Fibroblast of lung (primary cell): ENCODE measurements at places on chromosomes 7 and 10. TPM values are rescaled to one million over a fixed set of nuclear protein-coding genes. Genes with fewer than 3 reads are reported as not detected.
A peak's percentile ranks its signal among the peaks of the same experiment; 100 is the strongest.

DNA sequence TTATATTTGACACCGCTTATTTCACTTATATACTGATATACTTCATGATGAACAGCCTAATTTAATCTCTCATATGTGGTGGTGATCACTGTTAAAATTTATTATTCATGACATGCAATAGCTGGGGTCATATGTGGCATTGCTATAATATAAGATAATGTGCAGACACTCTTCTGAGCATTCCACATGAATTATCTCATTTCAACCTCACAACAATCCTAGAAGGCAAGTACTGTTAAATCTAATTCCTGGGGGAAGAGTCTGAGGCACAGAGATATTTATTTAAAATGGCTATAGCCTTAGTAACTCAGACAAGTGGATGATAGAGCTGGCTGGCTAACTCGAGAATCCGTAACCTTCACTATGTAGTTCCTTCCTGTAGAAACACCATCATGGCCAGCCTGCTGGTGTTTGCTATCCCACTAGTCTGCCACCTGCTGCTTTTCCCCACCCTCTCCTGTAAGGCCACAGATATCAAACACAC lies 46.6 kb upstream of the A1CF start:
- no peak for DNase-seq

NUTM2B gene
- total RNA-seq, result 0.33 and 0.51 TPM in 2 replicates

ACSM6 gene
- not detected in 2 replicates for total RNA-seq

TMEM176B gene
- 26.8 and 95.3 TPM in 2 replicates for total RNA-seq

DNA sequence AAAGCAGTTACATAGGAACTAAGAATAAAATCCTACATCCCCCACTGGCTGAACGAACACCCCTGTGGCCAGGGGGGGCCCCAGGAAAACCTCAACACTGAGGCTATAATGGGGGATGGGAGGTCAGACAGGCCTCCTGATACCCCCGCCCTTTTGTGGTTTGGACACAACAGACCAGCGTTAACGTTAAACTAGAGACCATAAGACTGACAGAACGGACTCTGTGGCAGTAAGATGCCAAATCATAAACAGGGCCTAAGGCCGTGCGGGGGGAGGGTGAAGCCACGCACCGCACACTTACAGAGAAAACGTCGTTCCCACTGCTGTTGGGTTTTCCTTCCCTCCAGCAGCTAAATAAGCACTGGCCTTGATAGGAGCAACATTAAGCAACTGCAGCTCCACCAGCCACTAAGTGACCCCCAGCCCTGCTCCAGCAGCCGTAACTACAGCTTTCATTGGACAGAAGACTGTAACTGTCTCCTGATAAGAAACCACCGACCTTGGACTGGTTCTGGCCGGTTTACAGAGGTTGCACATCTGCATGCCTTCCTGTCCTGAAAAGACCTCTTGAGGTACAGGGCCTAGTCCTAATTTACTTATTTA lies 3.4 kb upstream of the PPP2R2D start:
- DNase-seq, result no peak

CALHM2 gene
- 31.6 and 35.8 TPM in 2 replicates for total RNA-seq

SYT15B gene
- total RNA-seq, result not detected in 2 replicates

GRCh38 chr10:128147669-128148068 lies 21.4 kb upstream of the MKI67 start:
- DNase-seq, result peak; percentile 70

- DNase-seq, result no peak
Observed at GRCh38 chr10:30705625-30706149, 76.1 kb upstream of the LYZL2 start.

ING3 gene
- total RNA-seq, result 13.1 and 17.5 TPM in 2 replicates

ANXA11 gene
- total RNA-seq, result 83.7 and 124 TPM in 2 replicates

GRCh38 chr7:115754226-115754625 lies 276.3 kb downstream of the TFEC start:
- DNase-seq, result no peak

GIMAP1 gene
- under 0.01 TPM in 2 replicates for total RNA-seq

UNCX gene
- not detected in 2 replicates for total RNA-seq

GRCh38 chr10:49628599-49628998 lies 14.8 kb downstream of the CHAT start:
- DNase-seq, result no peak

DNA sequence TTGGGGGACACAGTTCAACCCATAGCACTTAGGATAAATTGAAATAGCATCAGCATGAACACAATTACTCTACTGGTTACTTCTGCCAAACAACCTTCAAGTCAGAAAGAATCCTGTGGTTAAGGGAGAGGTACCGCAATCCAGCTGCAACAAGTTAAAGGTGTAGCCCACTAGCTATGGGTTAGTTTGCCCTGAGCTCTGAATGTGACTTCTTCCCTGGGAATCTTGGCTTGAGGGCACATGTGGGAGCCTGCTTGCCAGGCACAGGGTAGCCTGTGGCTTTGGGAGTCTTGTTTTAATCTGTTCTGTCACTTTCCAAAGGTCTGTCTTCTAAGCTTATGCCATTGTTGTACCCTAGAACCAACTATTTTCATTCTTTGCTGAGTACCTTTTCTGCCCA lies 8.9 kb upstream of the SGPL1 start:
- no peak for DNase-seq

DNA sequence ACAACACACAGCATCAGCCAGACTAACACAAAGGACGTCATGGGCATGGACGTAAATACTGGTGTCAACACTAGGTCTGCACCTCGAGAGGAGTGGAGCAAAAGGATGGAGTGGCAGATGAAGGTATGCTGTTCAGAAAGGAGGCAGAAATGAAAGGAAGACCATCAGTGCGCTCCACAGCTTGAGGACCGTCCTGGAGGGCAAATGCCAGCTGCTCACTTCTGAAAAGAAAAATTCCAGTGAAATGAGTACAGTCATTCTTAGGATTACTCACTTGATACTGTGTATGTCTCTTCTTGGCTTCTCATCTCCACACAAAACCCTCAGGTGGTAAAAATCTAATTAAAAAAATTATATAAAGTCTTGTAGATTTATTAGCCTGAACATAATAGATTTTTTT lies 44.8 kb downstream of the EGFR start:
- DNase-seq, result peak; percentile 83

- peak; percentile 25 for DNase-seq
Observed at GRCh38 chr10:60282771-60283353, 106.8 kb downstream of the ANK3 start.

RPEL1 gene
- 0.17 and 0.26 TPM in 2 replicates for total RNA-seq

- no peak for DNase-seq
Observed at GRCh38 chr7:4857189-4857588, 4.6 kb downstream of the PAPOLB start.

- no peak for DNase-seq
Observed at GRCh38 chr10:121240556-121240955, 357.7 kb downstream of the FGFR2 start.

- no peak for DNase-seq
Observed at GRCh38 chr10:97822261-97822687, 27.4 kb upstream of the GOLGA7B start.

- DNase-seq, result no peak
Observed at GRCh38 chr7:106099539-106099938, 12.6 kb downstream of the SYPL1 start.

TUBB8 gene
- total RNA-seq, result not detected in 2 replicates

- peak; percentile 74 for DNase-seq
Observed at GRCh38 chr7:90625562-90625961, 29.4 kb downstream of the CDK14 start.

ITIH2 gene
- not detected in 2 replicates for total RNA-seq

TRPV6 gene
- total RNA-seq, result not detected in 2 replicates

- no peak for DNase-seq
Observed at GRCh38 chr10:11629731-11630130, 18.3 kb upstream of the USP6NL start.
